ENCODE measurements at places on chromosomes 2 and 18. TPM values are rescaled to one million over a fixed set of nuclear protein-coding genes. Genes with fewer than 3 reads are reported as not detected.

- DNase-seq = no peak
Measured at GRCh38 chr18:650428-650858, 7.0 kb upstream of the TYMS start.

DNA sequence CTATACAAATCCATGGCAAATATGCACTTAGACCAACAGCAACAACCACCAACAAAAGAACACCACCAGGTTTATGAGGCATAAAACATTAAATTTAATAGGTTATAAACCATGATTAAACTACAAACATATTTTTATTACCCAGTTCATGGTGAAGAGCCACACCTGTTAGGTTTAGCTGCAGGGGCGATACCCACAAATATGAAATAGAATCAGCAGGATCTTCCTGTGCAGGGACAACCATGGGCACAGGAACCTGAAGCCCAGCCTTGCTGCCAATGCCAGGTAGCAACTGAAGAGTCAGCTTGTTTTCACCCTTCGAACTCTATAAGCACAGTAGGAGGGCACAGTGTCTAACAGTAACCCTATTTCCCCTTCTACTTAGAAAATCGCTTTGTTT lies 675.0 kb downstream of the SATB2 start:
- DNase-seq = no peak

The ITGAV gene
- 64.1 TPM for polyA plus RNA-seq

- no peak for DNase-seq
Measured at GRCh38 chr2:172107690-172108586, 5.2 kb upstream of the DLX2 start.

The DUSP19 gene
- polyA plus RNA-seq = 3.9 TPM

All from left renal cortex interstitium (tissue), 4 donors.